Urinary bladder (tissue), 4 donors: ENCODE measurements at places on chromosomes 7 and 10.
A peak's percentile ranks its signal among the peaks of the same experiment; 100 is the strongest.

DNA sequence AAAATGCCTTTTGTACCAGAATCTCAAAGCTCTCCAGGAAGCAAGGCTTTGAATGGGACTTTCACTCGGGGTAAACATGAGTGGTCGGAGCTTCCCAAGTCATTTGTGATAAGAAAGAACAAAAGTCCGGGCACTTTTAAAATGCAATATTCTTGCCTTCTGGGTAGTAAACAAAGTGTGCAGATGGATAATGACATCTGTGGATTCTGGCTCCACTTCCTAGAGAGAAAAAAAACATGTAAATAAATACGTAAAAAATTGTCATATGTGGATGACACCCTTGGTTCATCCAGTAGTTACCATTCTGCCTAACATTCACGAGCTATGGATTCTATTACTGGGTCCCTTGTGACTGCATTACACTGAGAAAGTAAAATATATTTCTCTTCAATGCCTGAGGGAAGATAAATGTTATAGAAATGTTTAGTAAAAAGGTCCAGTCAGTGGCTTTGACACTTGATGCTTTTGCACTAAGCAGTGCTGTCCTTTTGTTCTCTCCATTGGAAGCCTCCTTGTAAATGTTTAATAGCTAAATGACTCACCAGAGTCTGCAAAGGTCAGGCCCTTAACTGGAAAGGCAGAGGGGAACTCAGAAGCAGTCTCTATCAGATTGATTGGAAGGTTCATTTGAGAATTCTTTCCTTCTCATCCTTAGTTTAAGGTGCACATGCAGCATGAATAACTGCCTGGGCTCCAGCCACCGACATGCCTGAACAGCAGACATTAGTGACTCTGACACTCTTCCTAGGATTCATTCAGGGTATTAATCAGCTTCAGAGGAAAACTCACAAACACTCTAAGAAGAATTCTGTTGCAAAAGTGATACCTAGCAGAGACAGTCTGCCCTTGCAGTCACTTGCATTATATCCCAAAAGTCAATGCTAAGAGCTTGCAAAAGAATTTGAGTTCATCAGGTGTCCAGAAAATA, 11.7 kb upstream of the EDRF1 start:
- no peak for DNase-seq

GRCh38 chr10:4270116-4270515, 485.1 kb upstream of the KLF6 start:
- DNase-seq, result no peak

- DNase-seq, result no peak
These were observed 19.5 kb downstream of the KCNH2 start for GRCh38 chr7:150958597-150958996.

GRCh38 chr10:33423154-33423529, 88.7 kb upstream of the NRP1 start:
- DNase-seq, result peak; percentile 72
